ENCODE measurements at places on chromosomes 6 and 20. TPM values are rescaled to one million over a fixed set of nuclear protein-coding genes. Genes with fewer than 3 reads are reported as not detected.

Gene OPRL1
- total RNA-seq: 0.33 TPM

Gene MLIP
- total RNA-seq: not detected

Gene XKR7
- not detected for total RNA-seq

Gene MRAP2
- total RNA-seq: 0.43 TPM

Gene IMPG1
- not detected for total RNA-seq

Gene ISM1
- total RNA-seq: 2.6 TPM

Gene DCBLD1
- total RNA-seq: 30.7 TPM

DNA sequence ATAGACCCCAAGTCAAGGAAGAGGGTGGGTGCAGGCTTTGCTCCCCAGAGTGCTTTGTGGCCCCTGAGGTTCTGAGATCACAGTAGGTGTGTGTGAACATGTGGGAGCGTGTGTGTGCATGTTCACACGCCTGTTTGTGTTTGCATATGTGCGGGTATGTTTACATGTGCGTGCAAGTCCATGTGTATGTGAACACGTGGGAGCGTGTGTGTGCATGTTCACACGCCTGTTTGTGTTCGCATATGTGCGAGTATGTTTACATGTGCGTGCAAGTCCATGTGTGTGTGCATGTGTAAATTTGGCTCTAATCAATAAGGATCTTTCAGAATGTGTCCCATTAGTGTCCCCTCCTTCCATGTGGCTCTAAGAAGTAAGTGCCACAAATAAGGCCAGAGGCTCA is 41.4 kb upstream of the PCMTD2 start:
- DNase-seq: no peak

GRCh38 chr6:45836984-45837383 is 178.7 kb downstream of the CLIC5 start:
- no peak for DNase-seq

DNA sequence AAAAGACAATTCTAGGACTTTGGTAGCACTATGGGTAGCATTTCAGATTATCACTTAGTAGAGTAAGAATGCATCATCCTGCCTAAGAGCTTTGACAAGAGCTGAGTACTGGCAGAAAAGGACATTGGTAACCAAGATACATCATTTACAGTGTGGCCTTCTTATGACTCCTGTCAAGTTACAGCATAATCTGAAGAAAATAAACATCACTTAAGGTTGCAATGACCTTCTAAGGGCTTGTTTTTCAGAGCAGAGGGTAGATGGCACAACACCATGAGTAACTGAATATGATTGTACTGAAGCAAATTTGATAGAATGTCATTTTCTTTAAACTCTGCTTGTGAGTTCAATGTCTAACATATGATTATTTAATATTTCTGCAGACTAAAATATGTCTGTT is 822.6 kb downstream of the TBC1D32 start:
- no peak for DNase-seq

- DNase-seq: no peak
These were observed 145.6 kb downstream of the DHX35 start for GRCh38 chr20:39107741-39108140.

DNA sequence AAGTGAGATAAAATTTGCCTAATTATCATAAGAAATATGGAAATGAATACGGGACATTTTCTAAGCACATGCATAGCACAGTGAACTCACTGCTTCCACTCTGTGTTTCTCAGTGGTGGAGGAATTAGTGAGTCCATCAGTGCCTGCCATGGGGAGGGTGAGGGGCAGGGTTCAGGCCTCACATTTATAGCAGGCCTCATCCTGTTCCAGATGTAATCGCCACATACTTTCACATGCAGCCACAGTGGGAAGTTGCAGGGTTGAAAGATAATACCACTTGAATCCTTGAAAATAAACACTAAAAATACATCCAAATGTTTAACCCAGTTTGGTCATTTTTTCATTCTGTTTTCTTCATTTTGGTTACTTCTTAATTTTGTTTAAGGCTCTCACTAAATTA is 29.9 kb upstream of the ANKEF1 start:
- no peak for DNase-seq

GRCh38 chr6:21337263-21337662 is 256.3 kb upstream of the SOX4 start:
- no peak for DNase-seq

GRCh38 chr20:43565758-43566104 is 6.9 kb downstream of the SGK2 start:
- DNase-seq: no peak
